ENCODE measurements at places on chromosomes 2 and 18. TPM values are rescaled to one million over a fixed set of nuclear protein-coding genes. Genes with fewer than 3 reads are reported as not detected.

DNA sequence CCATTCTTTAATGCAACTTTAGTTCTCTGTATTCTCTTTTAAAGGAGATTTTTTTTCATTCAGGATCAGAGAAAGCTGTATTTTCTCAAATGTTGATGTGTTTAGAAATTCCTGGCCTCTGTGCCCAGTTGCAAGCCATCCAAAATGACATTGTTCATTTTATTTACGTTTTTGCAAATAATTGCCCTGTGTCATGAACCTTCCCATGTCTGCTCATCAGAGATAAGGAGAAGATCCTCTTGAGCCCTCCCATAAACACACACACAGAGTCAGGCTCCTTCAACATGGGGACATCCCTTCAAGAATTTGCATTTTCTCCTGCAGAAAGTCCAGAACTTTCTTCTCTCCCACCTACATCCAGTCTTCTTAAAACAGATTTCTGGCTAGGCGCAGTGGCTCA, 258.8 kb downstream of the GBX2 start:
- no peak for DNase-seq
- H3K27me3 ChIP-seq: peaks cover 9% of the 10 kb centered on the region
- H3K4me3 ChIP-seq: no peak overlapping the region

Gene STPG4
- 0.75 TPM for total RNA-seq

DNA sequence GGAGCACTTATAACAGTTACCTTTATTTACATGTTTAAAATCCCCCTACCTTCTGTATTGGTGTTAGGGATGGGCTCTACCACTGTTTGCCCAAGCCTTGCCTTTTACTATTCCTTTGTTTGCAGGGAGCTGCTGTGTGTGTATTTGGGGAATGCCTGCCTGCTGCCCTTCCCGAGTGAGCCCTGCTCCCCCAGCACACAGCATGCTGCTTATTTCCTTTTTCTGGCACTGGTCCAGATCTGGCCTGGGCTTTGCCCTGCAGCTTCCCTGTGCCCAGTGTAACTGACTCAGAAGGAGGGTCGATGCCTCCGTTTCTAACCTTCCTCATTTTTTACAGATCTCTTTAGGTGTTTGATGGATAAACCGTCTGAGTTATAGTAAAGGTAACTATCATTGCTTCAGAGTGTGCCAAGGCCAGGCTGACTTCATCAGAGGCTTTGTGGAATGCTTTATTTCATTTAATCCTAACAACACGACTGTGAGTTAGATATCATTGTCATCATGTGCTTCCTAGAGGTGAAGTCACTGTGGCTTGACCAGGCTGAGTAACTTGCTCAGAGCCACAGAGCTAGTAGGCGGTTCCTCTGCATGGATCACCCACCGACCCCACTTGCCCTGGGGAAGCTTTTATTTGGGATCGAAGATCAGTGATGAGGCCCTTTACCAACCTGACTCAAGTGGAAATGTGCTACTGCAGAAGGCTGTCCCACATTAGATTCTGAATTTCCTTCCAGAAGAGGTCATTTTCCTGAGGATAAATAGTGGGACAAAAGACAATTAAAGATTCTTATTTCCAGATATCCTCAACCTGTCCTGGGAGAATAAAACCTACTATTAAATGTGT, 238.8 kb downstream of the ZNF407 start:
- H3K4me3 ChIP-seq: no peak overlapping the region
- no peak overlapping the region for H3K27ac ChIP-seq
- no peaks in the 10 kb centered on the region for H3K36me3 ChIP-seq
- H3K27me3 ChIP-seq: no peaks in the 10 kb centered on the region

Gene KLHL41
- total RNA-seq: 0.63 TPM

Gene RPRM
- total RNA-seq: not detected

Data from A673 (cell line).